AG04450 (cell line): ENCODE measurements at places on chromosomes 2 and 18.
A peak's percentile ranks its signal among the peaks of the same experiment; 100 is the strongest.

GRCh38 chr2:54081574-54081973, 33.8 kb upstream of the ACYP2 start:
- DNase-seq: no peak

GRCh38 chr2:58521803-58522554, 280.9 kb upstream of the FANCL start:
- no peak for DNase-seq

DNA sequence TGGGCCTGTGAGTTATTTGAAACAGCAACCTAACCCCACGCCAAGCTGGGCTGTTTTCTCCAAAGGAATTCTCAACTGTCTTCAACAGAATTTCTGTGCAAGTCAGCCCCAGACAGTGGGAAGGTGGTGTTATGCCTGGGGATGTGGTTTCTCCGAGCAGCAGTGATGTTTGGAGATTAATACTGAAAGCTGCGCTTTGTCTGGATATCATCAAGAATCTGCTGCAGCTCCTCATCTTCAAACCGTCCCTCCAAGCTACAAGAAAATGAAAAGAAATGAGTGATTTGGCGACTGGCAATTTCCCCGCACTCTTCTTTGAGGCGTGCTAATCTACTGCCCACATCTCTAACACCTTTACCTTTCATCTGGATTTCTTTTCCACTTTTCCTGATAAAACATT, 10.0 kb downstream of the POLR2D start:
- no peak for DNase-seq

DNA sequence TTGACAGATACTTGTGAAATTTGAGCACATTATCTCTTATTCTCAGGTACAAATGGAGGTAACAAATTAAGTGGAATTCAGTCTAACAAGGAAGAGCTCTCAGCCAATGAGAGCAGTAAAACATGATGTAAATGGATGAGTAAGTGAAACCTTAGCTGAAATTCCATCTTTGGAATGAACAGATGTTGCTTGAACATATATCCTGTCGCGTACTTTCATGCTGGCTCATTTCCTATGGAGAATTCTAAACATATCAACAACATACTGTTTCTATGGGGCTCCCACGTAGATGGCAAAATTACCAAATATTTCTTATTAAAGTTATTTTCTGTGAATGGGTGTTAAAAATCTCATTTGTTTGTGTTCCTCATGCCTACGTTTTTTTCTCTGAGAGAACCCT, 256.3 kb upstream of the LINC00305 start:
- no peak for DNase-seq

DNA sequence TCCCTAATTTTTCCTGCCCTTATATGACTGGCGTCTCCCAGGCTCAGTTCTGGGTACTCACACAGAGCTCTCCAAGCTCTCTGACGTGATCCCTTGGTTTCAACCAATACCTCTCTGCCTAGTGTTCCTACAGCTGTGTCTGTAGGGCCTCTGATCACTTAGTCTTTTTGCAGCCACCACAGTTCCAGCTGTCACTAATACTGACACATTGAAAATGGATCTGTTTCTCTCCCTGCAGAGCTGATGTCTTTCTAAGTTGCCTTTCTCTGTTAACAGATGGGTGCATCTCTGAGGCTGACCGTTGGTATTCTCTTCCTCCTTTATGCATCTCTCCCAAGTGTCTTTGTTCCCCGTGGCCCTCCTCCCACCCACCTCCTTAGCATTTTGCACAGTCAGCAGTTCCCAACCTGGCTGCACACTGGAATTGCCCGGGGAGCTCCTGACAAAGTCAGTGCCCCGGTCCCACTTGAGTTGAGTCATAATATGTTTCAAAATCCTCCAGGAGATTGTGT, 62.5 kb downstream of the CERS6 start:
- DNase-seq: no peak

- DNase-seq: no peak
Observed at GRCh38 chr18:62558015-62558663, 35.3 kb downstream of the ZCCHC2 start.

- no peak for DNase-seq
Observed at GRCh38 chr2:5932556-5933469, 240.6 kb downstream of the SOX11 start.

GRCh38 chr2:229201521-229201920, 69.6 kb downstream of the PID1 start:
- DNase-seq: no peak

- no peak for DNase-seq
Observed at GRCh38 chr2:3490191-3491170, 28.9 kb downstream of the ADI1 start.

DNA sequence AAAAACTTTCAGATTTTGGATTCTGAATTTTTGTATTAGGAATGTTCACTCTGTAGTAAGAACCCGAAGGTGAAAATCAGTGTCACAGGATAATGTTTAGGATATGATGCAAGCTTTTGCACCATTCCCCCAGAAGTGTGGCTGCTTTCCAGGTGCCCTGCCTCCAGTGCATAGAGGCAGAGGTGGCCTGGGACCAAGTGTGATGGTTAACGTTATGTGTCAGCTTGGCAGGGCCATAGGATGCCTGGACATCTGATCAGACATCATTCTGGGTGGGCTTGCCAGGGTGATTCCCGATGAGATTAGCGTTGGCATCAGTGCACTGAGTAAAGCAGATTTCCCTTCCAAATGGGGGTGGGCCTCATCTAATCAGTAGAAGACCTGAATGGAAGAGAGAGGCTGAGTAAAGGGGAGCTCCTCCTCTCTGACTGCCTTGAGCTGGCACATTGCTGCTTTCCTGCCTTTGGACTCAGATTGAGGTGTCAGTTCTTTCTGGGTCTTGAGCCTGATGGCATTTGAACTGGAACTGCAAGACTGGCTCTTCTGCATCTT, 177.4 kb upstream of the HS6ST1 start:
- DNase-seq: no peak

DNA sequence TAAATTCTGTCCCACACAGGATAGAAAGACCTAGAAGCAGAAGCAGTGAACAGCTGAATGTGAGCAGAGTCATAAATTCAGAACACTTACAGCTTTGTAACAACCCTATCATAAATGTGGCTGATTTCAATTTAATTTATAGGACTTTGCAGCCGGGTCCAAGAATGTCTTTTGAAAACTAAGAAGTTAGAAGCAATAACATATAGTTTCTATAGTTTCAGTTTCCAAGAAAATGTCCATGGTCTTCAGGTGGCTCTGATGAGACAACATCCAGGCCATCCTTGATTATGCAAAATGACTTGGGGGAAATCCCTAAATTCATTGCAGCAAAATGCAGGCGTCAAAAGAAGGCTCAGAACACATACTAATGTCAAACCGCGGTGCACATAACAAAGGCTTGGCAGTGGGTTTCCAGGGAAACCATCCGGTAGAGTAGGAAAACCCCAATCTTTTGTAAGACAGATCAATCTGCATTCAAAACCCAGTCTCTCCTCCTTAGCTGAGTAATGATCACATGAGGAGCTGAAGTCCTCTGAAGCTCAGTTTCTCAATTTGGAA, 442.2 kb upstream of the ID2 start:
- no peak for DNase-seq

- DNase-seq: no peak
Observed at GRCh38 chr18:28485918-28486317, 309.0 kb upstream of the CDH2 start.

DNA sequence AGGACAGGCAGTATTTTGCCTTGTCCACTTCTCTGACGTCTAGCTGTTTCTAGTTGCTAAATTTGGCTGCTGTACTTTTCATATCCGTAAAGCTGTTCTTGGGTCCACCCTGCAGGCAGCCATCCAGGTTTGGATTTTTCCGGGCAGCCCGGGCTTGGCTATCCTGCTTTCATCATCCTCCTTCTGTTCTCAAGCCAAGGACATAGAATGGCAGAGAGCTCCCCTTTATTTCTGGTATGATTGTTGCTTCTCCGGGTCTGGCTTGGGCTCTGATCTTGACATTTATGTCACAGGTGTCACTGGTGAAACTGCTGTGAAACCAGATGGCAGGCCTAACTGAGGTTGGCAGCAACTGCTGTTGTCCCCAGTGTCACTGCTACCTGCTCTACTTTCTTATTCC, 35.5 kb downstream of the SCN2A start:
- DNase-seq: no peak

DNA sequence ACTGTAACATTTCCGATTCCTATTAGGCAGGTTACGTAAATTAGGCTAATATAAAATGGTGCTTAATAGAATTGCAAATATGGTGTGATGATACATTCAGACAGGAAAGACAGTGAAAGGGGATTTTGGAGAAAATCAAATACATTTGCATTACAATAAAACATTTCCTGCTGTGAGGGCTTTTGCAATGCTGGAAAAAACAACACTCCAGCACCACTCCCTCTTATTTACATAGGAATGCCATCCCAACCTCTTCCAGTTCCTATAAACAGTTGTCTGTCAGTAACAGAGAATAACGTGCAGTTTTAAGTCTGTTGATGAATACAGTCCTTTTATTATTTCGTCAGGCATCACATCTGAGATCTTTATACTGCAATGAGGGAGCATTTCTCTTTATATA, 298.8 kb upstream of the FANCL start:
- no peak for DNase-seq

- no peak for DNase-seq
Observed at GRCh38 chr18:3598581-3598980, 148.6 kb downstream of the TGIF1 start.

DNA sequence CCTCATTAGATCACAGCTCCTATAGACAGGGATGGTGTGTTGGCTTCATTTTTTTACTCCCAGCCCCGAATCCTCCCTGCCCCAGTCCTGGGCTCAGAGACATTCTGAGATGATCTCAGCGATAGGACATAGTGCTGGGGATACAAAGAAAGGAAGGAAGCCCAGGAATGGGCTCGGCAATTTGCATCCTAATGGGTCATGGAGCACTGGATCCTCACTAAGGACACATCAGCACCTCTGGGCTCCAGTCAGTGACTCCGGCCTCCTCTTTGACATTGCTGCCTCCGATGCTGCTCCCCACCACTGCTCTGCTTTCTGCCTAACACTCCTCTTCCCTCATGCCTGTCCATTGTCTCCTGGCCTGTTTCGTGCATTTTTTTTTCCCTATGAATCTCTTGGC, 489.1 kb downstream of the STK39 start:
- DNase-seq: no peak

DNA sequence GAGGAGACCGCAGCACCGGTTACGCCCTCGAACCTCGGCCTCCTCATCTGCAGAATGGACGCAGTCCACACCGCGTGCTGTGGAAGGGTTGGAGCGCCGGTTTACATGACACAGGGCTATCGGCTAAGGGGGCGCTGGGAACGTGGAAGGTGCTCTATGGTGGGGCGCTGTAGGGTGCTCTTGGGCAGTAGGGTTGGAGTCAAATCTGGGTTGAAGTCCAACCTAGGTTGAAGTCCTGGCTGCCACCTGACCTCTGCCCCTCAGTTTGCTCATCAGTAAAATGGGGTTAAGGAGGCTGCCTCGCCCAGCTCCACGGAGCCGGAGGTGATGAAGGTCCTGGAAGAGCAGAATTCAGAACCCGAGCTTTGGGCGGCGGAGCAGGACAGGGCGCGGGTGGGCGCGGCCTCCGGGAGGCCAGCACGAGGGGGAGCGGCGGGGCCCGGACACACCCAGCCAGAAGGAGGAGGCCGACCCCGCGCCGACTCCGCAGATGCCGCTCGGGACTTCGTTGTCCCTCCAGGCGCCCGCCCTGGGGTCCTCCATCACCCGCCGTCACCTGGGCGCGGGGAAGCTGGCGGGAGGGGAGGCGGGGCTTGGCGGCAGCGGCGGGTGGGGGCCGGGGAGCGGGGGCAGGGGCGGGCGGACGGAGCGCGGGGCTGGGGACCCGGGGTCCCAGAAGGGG, 558 bp upstream of the GAREM2 start:
- no peak for DNase-seq

- no peak for DNase-seq
Observed at GRCh38 chr18:4636967-4637366, 181.9 kb upstream of the DLGAP1 start.

DNA sequence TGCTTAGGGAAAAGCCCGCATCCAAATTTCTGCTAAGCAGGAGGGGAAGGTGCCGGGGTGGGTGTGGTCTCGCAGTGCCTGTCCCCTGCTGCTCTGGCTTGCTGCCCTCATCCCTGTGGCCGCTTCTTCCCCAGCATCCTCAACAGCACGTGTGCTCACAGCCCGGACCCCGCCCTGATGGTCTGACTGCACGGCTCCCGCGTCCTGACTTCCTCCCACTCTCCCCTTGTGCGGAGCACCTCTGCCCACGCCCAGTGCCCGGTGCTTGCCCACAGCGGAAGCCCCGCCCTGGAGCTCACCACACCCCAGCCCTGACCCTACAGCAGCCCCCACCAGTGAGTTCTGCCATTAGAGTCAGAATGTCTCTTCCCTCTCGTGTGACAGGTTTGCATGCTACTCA, 277.9 kb downstream of the NDUFA10 start:
- DNase-seq: no peak

- DNase-seq: no peak
Observed at GRCh38 chr18:11089931-11090715, 59.2 kb downstream of the PIEZO2 start.

DNA sequence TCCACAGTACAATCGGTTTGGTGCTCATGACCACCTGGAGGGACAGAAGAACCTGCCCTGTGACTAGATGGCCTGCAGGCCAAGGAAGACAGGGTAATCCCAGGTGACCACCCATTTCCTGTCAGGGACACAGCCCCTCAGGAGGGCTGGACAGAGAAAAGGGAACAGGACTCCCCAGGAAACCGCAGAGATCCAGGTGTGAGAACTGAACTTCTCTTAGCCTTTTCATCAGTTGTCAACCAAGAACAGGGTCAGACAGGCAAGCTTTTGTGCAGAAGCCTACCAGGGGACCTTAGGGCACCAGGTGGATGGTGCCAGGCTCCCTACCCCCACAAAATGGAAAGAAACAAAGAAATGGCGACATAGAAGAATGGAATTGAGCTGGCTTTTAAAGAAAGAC, 132.3 kb downstream of the HDAC4 start:
- no peak for DNase-seq

GRCh38 chr2:170157025-170157684, 20.8 kb upstream of the MYO3B start:
- peak; percentile 53 for DNase-seq

GRCh38 chr18:78873926-78874500, 105.6 kb upstream of the SALL3 start:
- no peak for DNase-seq

DNA sequence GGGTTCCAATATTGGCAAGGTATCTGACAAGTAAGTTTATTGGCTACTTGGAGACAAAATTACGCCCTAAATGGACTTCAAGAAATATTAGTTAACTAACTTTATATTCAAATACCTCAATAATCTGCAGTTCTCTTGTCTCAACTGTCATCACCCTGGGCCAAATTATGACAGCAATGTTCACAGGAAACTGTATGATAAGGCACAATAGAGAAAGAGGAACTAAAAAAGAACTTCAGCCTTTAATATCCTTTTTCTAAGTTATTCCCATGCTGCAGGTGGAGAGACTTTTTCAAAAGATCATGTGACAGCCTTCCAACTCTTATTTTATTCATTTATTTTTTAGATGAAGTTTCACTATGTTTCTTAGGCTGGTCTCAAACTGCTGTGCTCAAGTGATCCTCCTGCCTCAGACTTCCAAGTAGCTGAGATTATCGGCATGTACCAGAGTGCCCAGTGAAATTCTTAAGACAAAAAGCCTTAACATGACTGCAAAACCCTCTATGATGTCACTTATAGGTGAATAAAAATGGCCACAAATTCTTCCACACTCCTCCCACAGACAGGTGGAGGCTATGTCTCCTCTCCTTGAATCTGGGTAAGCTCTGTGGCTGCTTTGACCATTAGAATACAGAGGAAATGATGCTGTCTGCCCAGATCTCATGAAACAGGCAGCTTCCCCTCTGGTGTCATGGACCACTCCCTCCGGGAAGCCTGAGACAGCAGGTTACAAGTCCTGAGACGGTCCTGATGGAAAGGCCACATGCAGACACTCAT, 211.0 kb downstream of the TGIF1 start:
- DNase-seq: no peak
